ENCODE measurements at places on chromosomes 2 and 18.

- DNase-seq: no peak
Observed at GRCh38 chr18:33558529-33558928, 19.5 kb upstream of the ASXL3 start.

- DNase-seq: no peak
Observed at GRCh38 chr2:204545861-204546735, 823 bp downstream of the PARD3B start.

DNA sequence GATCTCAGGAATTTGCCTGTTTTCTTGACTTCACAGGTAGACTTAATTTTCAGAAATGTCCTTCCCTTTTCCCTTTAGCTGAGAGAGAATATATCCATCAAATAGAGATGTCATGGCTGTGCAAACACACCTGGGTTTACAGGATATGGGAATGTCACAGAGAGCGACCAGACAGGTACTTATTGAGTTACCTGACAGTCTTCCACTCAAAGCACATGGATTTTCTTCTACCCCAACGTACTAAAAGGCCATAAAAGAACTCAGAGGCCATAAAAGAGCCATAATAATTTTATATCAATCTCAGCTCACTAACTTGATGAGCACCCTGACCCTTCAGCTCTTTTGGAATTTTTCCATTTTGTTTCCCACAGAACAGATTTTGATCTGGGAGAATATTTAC lies 5.3 kb upstream of the DTNA start:
- no peak for DNase-seq

GRCh38 chr2:218089259-218089658 lies 20.2 kb downstream of the RUFY4 start:
- no peak for DNase-seq

DNA sequence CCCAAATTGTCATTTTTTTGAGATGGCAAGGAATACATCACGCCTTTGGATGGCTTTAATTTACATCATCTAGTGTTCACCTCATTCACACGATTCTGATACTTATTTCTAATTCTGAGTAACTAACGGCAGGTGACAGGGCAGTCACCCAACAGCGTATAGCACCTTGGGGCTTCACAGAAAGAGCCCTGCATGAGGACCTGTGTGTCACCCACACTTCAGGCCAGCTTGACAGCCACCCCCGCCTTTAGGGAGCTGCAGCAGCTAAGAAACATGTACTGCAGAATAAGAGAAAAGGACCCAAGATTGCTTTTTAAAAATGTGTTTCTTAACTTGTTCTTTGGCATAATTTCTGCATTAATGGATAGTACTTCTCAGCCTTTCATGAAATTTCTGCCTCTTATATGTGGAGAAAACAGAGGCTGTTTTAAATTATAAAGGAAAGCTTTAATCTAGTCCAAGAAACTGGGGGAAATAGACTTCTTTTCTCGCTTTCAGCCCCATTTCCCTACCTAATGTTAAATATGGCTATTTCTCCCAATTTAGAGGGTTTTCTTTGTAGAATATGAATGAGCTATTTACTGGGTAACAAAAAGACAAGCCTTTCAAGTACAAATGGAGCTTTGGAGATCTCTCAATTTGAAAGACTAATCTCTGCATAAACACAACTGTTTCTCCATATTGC lies 245.1 kb downstream of the LDLRAD4 start:
- no peak for DNase-seq

- DNase-seq: no peak
Observed at GRCh38 chr2:42957861-42958301, 165.5 kb upstream of the HAAO start.

DNA sequence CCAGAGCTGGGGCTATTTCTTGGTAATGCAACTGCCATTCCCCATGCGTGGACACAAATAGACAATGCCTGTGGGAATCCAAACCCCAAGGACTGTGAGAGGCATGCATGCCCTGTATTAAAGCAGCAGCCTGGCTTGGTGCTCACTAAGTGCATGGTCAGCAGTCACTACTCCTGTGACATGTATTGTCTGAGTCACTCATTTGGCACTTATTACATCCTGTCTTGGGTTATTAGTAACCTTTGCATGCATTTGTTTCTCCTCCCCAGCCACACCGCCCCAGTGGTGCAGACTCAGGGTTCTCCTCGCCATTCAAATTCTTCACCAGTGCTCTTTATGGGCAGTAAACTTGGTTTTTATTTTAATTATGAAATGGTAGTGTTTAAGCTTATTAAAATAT lies 30.2 kb downstream of the PRKCE start:
- DNase-seq: peak; percentile 88

All from AG10803 (cell line).